ENCODE measurements at places on chromosomes 6 and 20.

GRCh38 chr20:7516621-7517111 is 423.6 kb downstream of the HAO1 start:
- no peak for DNase-seq

GRCh38 chr20:25685276-25686080 is 11.2 kb downstream of the ZNF337 start:
- DNase-seq, result no peak

- no peak for DNase-seq
These were observed 300.2 kb upstream of the JARID2 start for GRCh38 chr6:14945461-14946185.

DNA sequence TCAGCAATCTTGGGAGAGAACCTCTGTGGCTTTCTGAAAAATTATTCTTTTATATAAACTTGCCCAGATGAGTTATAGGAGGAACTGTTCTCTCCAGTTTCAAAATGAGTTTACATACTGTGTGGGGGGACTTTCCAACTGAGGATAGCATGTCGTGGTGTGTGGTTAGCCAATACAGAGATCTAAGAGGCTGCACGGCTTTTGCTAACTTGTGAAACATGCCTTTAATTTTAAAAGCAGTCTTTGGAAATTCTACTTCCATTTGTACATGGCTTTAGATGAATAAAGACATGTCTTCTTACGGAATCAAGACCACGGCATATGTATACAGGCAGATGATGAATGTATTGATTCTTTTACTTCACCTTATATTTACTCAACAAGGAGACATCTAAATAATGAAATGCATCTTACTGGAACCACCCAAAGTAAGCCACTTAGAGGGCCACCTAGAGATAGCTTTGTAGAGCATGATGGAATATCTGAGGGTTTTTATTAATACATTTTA is 39.8 kb downstream of the HIVEP1 start:
- DNase-seq, result peak; percentile 62

DNA sequence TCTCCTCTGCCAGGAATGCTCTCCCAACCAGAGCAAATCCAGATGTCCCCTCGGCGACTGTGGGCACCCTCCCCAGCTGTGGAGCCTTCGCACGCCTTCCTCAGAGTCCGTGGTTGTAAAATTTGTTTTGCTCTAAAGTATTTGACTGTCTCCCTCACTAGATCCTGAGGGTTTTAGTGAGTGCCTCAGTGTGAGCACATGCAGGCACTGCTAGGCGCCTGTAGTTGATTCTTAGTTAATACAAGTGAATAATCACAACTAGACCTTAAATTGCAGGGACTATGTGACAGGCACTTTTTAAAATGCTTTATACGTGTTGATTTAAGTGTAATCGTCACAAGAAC is 680 bp upstream of the MTCH1 start:
- DNase-seq, result peak; percentile 49

DNA sequence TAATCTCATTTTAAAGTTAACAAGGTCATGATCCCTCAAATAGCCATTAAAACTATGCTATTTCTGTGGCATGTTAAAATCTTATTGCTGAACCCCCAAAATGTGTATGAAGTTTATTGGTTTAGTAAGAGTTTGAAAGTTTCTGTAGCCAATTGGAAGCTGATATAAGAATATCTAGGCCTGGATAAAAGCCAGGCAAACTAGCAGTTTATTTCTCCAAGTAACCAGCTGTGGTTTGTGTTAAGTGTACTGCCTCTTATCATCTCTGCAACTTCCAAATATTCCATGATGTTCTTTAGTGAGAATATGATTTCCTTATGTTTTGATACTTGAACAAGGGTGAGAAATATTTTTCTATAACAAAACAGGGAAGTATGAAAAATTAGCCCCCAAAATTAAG is 76.7 kb downstream of the PRSS35 start:
- no peak for DNase-seq

GRCh38 chr6:143958839-143959399 is 49.1 kb downstream of the PLAGL1 start:
- DNase-seq, result no peak

GRCh38 chr20:18926965-18927364 is 113.4 kb downstream of the SCP2D1 start:
- no peak for DNase-seq

DNA sequence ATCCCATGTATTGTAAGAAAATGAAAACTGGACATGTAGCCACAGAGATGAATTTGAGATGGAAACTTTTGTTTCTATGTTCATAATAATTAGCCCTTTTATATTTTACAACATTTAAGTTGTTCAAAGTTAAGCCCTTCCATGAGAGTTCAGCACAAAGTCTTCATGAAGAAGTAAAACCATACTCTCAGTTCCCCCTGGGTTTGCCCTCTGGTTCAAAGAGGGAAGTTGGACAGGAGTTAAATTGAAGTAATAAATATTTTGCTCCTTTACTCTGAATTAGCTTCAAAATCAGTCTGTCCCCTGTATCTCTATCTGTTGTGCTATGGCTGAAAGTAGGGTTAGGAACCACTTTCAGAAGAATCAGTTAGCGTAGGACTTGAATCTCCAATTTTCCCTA is 31.1 kb downstream of the PHACTR2 start:
- DNase-seq, result no peak

- no peak for DNase-seq
These were observed 285.7 kb downstream of the BTBD9 start for GRCh38 chr6:38354037-38354381.

DNA sequence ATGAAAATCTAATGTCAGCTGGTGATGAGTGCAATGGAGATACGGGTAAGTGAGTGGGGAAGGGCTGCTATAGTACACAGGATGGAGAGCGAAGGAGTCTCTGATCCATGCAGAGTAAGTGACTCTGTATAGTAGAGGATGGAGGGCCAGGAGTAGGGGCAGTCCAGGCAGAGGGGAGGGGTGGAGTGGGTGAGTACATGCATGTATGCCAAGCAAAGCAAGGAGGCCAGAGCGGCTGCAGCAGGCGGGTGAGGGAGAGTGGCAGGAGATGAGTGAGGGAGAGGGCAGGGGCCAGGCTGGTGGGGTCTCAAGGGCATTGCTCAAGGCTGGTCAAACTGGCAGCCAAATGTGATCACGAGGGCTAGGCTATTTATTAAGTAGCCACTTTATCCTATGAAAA is 94.0 kb downstream of the PREP start:
- no peak for DNase-seq

DNA sequence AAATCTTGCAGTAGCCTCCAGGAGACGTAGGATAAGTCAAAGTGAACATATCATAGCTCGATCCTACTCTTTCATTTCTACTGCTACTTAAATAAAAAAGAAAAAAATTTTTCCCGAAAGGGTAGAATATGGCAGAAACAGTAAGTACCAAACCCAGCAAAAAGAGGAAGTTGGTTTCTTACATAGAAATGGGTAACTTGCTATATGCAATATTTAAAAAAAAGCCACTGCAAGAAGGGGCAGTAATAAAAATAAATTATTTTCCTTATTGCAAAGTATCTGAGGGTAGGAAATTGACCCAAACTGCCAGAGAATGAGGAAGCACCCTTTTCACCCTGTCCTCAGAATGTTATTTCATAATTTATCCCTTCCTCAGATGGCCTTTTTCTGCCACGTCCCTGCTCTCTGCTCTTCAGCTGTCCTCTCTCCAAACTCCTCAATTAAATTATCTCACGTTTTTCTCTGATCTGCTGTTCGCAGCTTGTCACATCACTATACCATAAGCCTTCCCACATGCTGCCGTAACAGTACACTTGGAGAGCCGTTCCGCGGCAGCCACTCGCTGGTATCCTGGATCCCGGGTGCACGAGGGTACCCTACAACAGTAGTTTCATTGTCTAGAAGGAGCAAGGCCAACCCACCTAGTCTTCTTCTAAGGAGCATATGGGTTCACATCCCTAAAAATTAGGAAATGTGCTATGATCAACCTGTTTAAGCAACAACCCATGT is 149.6 kb downstream of the BACH2 start:
- peak; percentile 46 for DNase-seq

DNA sequence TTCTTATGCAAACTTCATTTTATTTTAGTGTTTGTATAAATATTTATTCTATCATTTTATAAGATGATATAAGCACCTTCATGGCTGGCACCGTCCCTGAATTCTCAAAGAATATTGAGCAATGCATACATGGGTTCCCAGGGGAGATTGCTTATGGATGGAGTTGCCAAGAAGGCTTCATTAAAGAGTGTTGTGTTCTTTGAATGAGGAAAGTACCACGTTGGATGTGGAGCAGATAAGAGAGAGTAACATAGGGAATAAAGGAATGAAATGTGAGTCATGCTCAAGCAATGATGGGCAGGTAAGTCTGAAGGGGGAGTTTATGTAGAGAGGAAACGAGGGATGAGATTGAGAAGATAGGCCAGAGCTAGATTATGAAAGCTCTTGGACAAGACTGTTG is 10.3 kb downstream of the DSE start:
- DNase-seq, result no peak

DNA sequence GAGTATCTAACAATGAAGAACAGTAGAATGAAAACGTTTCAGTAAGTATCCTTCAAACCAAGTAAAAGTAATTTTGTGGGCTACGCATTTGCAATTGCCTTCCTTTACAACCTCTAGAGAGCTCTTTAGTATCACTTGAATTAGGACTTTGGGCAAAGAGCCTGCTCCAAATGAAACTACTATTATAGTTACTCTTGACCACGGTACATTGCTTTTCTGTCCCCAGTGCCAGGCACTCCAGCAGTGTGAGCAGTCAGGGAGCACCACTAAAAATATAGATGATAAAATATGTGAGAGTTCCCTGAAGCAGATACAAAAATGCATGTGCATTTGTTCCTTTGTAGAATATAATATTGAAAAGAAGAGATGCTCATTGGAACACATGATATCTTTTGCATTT is 450.1 kb upstream of the MANEA start:
- no peak for DNase-seq

GRCh38 chr20:55755411-55755810 is 249.9 kb downstream of the CBLN4 start:
- no peak for DNase-seq

GRCh38 chr20:15567219-15567618 is 1006.0 kb downstream of the KIF16B start:
- DNase-seq, result no peak

- no peak for DNase-seq
These were observed 387.1 kb downstream of the DHX35 start for GRCh38 chr20:39349240-39349639.

GRCh38 chr6:163188746-163189145 is 225.8 kb upstream of the QKI start:
- no peak for DNase-seq

DNA sequence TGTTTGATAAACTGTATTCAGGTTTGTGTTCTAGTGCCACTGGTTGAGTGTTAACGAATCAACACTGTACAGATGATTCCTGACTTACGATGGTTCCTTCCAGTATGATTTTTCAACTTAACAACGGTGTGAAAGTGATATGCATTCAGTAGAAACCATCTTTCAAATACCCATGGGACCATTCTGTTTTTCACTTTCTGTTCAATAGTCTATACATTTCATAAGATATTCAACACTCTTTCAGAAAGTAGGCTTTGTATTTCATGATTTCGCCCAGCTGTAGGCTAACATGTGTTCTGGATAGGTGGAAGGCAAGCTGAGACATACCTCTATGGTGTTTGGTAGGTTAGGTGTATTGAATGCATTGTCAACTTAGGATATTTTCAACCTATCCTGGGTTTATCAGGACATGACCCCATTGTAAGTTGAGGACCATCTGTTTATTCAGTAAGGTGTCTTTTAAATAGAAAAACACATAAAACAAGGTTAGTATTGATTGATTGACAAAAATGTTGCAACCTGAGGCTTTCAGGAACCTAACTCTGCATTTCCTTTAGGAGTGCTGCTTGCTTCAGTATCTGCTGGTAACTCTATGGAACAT is 32.3 kb downstream of the SYNJ2 start:
- DNase-seq, result no peak

- no peak for DNase-seq
These were observed 3.6 kb downstream of the AVP start for GRCh38 chr20:3080939-3081388.

DNA sequence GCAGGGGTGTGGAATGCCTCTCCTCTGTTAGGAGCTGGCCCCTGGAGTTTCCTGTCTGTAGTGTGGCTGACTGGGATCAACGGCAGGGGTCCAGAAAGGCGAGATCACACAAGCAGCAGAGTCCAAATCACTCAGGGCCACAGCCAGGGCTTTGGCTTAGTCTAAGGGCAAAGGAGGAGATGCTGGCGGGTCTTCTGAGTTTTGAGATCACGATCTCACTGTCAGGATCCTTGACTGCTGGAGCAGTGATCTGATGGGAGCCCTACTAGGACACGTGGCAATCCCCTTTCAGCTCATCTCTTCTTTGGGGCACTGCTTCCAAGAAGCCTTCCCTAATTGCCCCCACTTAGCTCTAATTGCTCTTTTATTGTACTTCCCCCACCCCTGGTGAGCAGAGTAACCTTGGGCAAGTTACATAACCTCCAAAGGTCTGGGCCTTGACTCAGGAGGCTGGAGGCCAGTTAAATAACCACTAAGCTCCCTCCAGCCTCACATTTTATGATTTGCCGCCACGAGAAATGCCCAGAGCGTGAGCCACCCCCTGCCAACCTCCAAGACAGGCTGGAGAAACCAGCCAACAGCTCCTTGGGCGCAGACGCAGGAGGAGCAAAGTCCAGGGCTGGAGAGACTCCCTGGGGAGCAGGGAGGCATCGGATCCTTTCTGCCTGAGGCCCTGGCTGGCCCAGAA is 12.0 kb downstream of the KCNK5 start:
- DNase-seq, result no peak

DNA sequence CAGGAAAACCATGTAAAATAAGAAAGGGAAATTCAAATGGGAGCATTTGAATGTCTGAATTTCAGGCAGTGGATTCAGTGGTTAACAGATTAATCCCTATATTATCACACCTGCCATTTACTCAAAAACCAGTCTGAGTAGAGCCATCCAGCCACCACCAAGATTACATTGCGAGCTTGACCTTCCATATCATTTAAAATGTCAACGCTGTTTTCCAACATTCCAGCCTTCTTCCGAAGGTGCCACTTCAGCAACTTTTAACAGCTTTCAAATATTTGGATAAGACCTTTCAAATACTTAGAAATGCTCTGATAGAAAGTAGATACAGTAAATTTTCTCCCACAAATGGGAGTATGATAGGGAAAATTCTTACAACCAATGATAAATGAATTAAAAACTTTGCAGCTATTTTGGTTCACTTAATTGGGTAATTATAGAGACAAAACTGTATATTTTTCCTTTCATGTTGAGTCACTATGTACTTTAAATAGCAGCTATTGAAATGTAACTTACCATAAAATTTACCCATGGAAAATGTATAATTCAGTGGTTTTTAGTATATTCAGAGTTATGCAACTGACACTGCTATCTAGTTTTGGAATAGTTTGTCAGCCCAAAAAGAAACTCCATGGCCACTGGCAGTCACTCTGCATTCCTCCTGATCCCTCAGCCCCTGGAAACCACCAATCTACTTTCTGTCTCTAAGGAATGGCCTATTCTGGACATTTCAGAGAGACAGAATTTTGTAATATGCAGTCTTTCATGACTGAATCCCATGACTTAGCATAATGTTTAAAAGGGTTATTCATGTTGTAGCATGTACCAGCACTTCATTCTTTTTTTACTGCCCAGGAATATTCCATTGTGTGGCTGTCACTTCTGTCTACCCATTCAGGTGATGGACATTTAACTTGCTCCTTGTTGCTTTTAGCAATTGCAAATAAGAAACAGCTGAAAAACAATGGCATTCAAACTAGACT is 21.5 kb downstream of the EZR start:
- no peak for DNase-seq

- peak; percentile 51 for DNase-seq
These were observed 1.9 kb downstream of the RNF217 start for GRCh38 chr6:124963831-124964763.

GRCh38 chr6:27205375-27206278 is 41.9 kb upstream of the PRSS16 start:
- peak; percentile 77 for DNase-seq
